ENCODE measurements at places on chromosomes 4 and X. TPM values are rescaled to one million over a fixed set of nuclear protein-coding genes. Genes with fewer than 3 reads are reported as not detected.

DNA sequence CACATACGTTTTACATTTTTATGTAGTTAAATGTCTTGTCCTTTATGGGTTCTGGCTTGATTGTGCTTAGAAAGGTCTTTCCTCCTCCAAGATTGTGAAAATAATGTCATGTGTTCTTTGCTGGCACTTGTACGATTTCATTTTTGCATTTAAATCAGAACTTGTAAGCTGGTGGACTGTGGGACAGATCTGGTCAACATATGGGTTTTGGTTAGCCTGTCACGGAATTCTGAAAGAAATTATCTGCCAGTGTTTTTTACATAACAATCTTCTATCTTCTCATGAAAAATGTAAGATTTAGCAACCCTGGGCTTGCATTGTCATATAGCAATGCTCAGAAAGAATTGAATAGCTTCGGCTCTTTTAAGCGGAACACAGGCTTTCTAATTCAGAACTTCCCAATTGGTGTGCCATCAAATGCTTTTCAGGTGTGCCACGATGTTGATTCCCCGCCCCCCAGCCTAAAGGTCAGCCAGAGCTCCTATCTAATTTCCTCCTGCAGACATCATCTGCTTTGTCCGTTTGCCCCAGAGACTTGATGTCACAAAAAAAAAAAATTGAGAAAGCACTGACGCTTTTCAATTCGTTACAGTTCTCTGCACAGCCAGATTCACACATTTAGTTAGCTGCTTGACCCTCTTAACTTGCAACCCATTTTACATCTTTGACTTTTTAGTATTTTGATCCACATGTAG lies 16.2 kb downstream of the AFF1 start:
- peaks cover 21% of the 10 kb centered on the region for H3K36me3 ChIP-seq
- H3K4me3 ChIP-seq: peak overlapping the region; percentile 45
- no peaks in the 10 kb centered on the region for H3K27me3 ChIP-seq
- peak; percentile 30 for DNase-seq
- peak overlapping the region; percentile 92 for H3K27ac ChIP-seq
- H3K4me1 ChIP-seq: peaks cover 86% of the 10 kb centered on the region

- no peak for DNase-seq
- peak overlapping the region; percentile 58 for H3K27ac ChIP-seq
- no peaks in the 10 kb centered on the region for H3K27me3 ChIP-seq
- H3K4me3 ChIP-seq: no peak overlapping the region
- no peaks in the 10 kb centered on the region for H3K36me3 ChIP-seq
Observed at GRCh38 chr4:22030307-22030706, 81.7 kb upstream of the KCNIP4 start.

DNA sequence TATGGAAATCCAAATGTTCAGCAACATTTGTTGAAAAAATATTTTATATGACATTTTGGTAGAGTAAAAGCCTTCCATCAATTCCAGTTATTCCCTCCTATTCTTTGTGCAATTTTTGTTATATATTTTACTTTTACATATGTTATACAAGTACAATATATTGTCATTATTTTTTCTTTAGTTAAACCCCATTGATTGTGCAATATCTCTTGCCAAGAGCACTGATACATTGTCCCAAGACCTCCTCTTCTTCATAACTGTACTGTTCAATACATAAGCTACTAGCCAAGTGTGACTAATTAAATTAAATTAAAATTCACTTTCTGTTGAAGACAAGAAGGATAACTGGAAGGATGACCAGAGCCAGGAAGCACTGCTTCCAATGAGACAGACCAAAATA lies 527.5 kb downstream of the TMA16 start:
- H3K27me3 ChIP-seq: no peaks in the 10 kb centered on the region
- no peak overlapping the region for H3K4me3 ChIP-seq
- no peak for DNase-seq
- peaks cover 13% of the 10 kb centered on the region for H3K4me1 ChIP-seq

DNA sequence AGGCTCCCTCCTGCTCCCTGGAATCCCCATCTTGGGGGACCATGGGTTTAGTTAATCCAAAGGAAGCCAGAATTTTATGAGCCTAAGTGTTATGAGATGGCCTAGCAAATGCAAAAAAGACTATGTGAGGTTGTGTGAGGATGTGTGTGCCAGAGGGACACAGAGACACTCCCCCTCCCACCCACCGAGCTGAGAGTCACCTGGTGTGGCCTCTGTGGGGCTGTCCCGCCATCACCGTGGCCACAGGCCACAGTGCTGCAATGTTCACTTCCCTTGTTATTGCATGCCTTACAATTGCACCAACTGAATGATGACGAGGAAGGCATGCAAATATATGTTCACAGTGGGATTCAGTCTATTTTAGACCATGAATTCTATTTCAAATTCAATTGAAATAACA lies 601 bp upstream of the FGFBP2 start:
- peaks cover 23% of the 10 kb centered on the region for H3K36me3 ChIP-seq
- H3K4me3 ChIP-seq: no peak overlapping the region

DNA sequence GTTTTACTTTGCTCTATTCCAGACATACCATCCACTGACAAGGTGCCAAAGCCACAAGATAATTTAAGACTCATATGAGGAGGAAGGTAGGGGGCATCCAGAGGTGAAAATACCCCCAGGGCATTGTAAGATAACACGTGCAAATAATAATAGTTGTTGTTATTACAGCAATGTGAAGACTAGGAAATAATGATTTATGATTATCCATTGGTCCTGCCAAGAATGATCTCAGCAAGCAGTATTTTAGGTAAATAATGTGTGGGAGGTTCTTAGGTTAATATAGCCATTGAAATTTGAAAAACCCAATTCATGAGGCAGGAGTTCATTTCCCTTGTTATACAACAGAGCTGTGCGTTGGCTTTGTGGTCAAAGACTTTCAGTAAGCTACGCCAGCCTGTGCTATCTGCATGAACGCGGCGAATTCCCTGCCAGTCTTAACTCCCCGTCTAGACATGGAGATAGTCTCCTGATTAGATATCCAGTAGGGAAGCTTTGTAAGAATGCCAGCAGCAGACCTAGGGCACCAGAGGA lies 47.2 kb upstream of the MXRA5 start:
- H3K4me1 ChIP-seq: no peaks in the 10 kb centered on the region
- H3K27ac ChIP-seq: no peak overlapping the region
- no peaks in the 10 kb centered on the region for H3K27me3 ChIP-seq
- DNase-seq: no peak
- no peaks in the 10 kb centered on the region for H3K36me3 ChIP-seq

GRCh38 chr4:97394653-97395052 lies 748.6 kb downstream of the STPG2 start:
- no peak overlapping the region for H3K27ac ChIP-seq
- H3K4me3 ChIP-seq: no peak overlapping the region
- no peaks in the 10 kb centered on the region for H3K27me3 ChIP-seq

The GLRA3 gene
- 0.11 TPM for total RNA-seq

The F8A2 gene
- not detected for total RNA-seq

- H3K4me3 ChIP-seq: no peak overlapping the region
- H3K27ac ChIP-seq: no peak overlapping the region
- H3K27me3 ChIP-seq: peaks cover 95% of the 10 kb centered on the region
- no peak for DNase-seq
Observed at GRCh38 chrX:11564546-11564945, 101.2 kb downstream of the ARHGAP6 start.

- no peak overlapping the region for H3K27ac ChIP-seq
- H3K27me3 ChIP-seq: no peaks in the 10 kb centered on the region
- no peak for DNase-seq
- no peak overlapping the region for H3K4me3 ChIP-seq
- H3K4me1 ChIP-seq: no peaks in the 10 kb centered on the region
Observed at GRCh38 chr4:137705171-137705783, 173.0 kb upstream of the PCDH18 start.

DNA sequence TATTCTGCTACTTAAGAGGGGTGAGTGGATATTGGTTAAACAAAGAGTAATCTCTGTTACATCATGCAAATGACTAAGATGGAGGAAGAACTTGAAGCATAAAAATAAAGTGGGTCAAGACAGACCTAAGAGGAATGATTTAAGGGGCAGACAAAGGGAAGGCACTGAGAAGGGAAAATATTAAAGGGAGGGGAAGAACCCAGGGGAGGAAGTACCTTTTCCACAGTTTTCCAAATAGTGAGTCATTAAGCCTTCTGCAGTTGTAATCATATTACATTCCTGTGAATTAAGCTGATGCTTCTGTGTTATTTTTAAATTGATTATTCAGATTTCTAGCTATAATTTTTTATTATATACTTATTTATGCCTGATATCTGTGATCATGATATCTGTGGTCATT lies 253.3 kb downstream of the CENPC start:
- H3K4me3 ChIP-seq: no peak overlapping the region
- peaks cover 11% of the 10 kb centered on the region for H3K4me1 ChIP-seq

GRCh38 chrX:87702795-87703194 lies 185.2 kb downstream of the KLHL4 start:
- H3K27me3 ChIP-seq: no peaks in the 10 kb centered on the region
- peaks cover 11% of the 10 kb centered on the region for H3K36me3 ChIP-seq
- H3K27ac ChIP-seq: no peak overlapping the region
- no peak overlapping the region for H3K4me3 ChIP-seq

DNA sequence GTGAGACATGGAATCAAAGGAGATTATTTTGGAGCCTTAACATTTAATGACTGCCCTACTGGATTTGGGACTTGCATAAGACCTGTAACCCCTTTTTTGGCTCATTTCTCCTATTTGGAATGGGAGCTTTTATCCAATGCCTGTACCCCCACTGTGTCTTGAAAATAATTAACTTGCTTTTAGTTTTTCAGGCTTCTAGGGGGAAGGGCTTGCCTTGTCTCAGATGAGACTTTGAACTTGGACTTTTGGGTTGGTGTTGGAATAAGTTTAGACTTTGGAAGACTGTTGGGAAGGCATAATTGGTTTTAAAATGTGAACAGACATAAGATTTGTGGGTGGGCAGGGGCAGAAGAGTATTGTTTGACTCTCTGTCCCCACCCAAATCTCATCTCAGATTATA lies 189.1 kb upstream of the POU3F4 start:
- no peaks in the 10 kb centered on the region for H3K4me1 ChIP-seq
- no peaks in the 10 kb centered on the region for H3K27me3 ChIP-seq
- H3K36me3 ChIP-seq: no peaks in the 10 kb centered on the region
- no peak overlapping the region for H3K27ac ChIP-seq
- no peak overlapping the region for H3K4me3 ChIP-seq

- peaks cover 23% of the 10 kb centered on the region for H3K4me1 ChIP-seq
- DNase-seq: no peak
- H3K27me3 ChIP-seq: no peaks in the 10 kb centered on the region
- no peak overlapping the region for H3K27ac ChIP-seq
- H3K36me3 ChIP-seq: peaks cover 13% of the 10 kb centered on the region
- H3K4me3 ChIP-seq: no peak overlapping the region
Observed at GRCh38 chrX:153921511-153922446, 4.3 kb downstream of the ARHGAP4 start.

GRCh38 chrX:14694611-14695010 lies 165.3 kb downstream of the GLRA2 start:
- no peak overlapping the region for H3K4me3 ChIP-seq
- peaks cover 2% of the 10 kb centered on the region for H3K36me3 ChIP-seq
- H3K27me3 ChIP-seq: no peaks in the 10 kb centered on the region
- H3K4me1 ChIP-seq: no peaks in the 10 kb centered on the region
